ENCODE measurements at places on chromosomes 7 and 10. TPM values are rescaled to one million over a fixed set of nuclear protein-coding genes. Genes with fewer than 3 reads are reported as not detected.
A peak's percentile ranks its signal among the peaks of the same experiment; 100 is the strongest.

- DNase-seq = no peak
Observed at GRCh38 chr7:50321487-50322067, 17.1 kb downstream of the IKZF1 start.

GRCh38 chr10:120508393-120508792, 51.4 kb downstream of the PLPP4 start:
- DNase-seq = no peak

- peak; percentile 51 for DNase-seq
Observed at GRCh38 chr7:151782598-151783448, 94.1 kb downstream of the PRKAG2 start.

The MUC12 gene
- total RNA-seq = not detected

DNA sequence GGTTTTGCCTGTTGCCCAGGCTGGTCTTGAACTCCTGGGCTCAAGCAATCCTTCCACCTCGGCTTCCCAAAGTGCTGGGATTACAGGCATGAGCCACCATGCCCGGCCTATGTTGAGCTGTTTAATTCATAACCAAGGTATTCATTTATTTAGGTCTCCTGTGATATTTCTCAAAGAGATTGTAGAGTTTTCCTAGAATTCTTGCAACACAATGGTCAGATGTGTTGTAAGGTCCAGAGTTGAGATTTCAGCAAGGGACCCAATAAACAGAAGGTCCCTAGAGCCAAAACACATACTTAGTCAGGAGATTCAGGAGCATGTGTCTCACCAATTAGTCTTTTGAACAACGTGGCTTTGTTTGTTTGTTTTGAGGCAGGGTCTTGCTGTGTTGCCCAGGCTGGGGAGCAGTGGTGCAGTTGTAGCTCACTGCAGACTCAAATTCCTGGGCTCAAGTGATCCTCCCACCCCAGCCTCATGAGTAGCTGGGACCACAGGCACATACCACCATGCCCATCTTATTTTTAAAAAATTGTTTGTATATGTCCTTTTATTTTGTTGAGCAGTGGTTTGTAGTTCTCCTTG, 321.3 kb upstream of the GALNT17 start:
- no peak for DNase-seq

The FOXP2 gene
- total RNA-seq = 29.9 TPM

The PDE6C gene
- not detected for total RNA-seq

- no peak for DNase-seq
Observed at GRCh38 chr10:56880606-56881005, 519.5 kb upstream of the ZWINT start.

GRCh38 chr10:31619531-31620061, 300.6 kb downstream of the ZEB1 start:
- DNase-seq = no peak

GRCh38 chr7:139871820-139872219, 42.8 kb downstream of the TBXAS1 start:
- no peak for DNase-seq

DNA sequence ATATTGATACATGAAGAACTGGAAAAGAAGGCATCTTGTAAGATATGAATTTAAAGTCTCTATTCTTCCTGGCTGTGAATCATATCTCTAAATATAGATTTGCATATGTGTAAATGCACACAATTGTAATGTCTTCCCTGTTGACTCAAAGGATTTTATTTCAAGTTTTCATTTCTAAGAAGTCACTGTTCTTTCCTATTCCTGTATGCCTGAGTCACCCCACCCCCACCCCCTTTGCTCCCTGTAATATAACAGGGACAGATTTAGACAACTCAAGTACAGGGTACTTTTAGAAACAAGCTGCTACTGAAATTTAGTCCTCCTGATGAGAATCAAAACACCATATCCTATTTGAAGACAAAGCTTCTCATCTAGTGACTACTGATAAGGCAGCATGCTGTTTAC, 43.0 kb upstream of the HECTD2 start:
- DNase-seq = no peak

GRCh38 chr10:115921795-115922194, 351.2 kb downstream of the GFRA1 start:
- DNase-seq = no peak

GRCh38 chr10:86678999-86679792, 10.9 kb downstream of the LDB3 start:
- no peak for DNase-seq

GRCh38 chr10:127877699-127878098, 15.0 kb downstream of the CLRN3 start:
- no peak for DNase-seq
